ENCODE measurements at places on chromosomes 6 and 20.

DNA sequence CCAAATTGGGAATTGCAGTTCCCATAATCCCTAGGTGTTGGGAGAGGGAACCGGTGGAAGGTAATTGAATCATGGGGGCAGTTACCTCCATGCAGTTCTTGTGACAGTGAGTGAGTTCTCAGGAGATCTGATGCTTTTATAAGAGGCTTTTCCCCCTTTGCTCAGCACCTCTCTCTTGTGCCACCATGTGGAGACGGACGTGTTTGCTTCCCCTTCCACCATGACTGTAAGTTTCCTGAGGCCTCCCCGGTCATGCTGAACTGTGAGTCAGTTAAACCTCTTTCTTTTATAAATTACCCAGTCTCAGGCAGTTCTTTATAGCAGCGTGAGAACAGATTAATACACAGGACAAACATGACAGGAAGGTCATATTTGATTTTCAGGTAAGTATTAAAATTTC lies 25.3 kb upstream of the HECA start:
- DNase-seq = no peak

- no peak for DNase-seq
Measured at GRCh38 chr20:33023439-33024242, 7.8 kb upstream of the BPIFB6 start.

GRCh38 chr6:121780325-121781321 lies 345.2 kb downstream of the GJA1 start:
- DNase-seq = no peak

GRCh38 chr6:23031986-23032385 lies 462.6 kb downstream of the HDGFL1 start:
- DNase-seq = no peak

Measured in activated T-cell treated with anti-CD3 and anti-CD28 coated beads for 24 hours (primary cell).